Amniotic stem cell (primary cell): ENCODE measurements at places on chromosomes 1 and 21.
A peak's percentile ranks its signal among the peaks of the same experiment; 100 is the strongest.

DNA sequence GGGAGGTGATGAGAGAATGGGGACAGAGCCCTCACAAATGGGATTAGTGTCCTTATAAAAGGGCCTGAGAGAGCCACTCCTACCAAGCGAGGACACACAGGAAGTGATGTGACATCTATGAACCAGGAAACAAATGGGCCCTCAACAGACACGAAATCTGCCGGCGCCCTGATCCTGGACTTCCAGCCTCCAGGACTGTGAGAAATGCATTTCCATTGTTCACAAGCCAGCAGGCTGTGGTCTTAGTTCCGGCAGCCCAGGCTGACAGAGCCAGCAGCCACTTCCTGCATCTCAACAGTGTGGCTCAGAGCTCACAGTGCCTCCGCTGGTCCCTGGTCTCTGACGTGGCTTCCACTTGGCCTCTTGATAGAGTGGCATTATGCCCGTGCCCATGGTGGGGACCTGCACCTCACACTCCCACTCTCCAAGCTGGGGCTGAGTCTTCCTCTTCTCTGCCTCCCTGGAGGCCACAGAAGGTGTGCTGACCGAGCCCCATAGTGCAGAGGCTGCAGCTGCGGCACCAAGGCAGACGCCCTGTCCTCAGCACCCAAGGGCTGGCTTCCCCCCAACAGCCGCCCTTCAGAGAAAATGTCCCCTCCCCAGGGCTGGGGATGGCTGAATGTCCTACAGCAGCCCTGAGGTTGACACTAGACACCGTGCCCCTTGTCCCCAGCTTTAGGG, 44.9 kb downstream of the ACOT7 start:
- no peak for DNase-seq

DNA sequence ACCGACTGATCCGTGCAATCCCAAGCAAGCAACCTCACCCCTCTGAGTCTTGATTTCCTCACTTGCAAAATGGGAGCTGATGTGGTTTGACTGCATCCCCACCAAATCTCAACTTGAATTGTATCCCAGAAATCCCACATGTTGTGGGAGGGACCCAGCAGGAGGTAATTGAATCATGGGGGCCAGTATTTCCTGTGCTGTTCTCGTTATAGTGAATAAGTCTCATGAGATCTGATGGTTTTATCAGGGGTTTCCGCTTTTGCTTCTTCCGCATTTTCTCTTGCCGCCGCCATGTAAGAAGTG, 58.4 kb downstream of the FHAD1 start:
- DNase-seq: no peak

GRCh38 chr1:86318436-86318835, 77.7 kb downstream of the ODF2L start:
- DNase-seq: no peak

DNA sequence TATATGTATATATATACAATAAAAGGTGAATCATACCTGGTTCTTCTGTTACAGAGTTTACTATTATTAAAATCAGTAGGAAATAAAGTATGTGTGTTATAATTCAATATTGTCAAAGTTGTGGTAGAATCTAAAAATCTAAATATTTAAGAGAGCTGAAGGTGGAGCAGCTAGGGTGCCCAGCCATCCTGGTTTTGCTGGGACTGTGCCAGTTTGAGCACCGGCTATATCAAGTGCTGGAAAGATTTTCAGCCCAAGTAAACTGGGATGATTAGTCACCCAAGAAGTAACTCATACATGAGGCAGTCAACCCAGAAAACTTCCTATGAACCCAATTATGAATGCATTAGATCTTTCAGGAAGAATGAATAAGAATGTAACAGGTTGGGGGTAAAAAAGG, 16.9 kb upstream of the KRTAP19-5 start:
- no peak for DNase-seq

- no peak for DNase-seq
Observed at GRCh38 chr1:66505671-66506392, 28.1 kb upstream of the SGIP1 start.

DNA sequence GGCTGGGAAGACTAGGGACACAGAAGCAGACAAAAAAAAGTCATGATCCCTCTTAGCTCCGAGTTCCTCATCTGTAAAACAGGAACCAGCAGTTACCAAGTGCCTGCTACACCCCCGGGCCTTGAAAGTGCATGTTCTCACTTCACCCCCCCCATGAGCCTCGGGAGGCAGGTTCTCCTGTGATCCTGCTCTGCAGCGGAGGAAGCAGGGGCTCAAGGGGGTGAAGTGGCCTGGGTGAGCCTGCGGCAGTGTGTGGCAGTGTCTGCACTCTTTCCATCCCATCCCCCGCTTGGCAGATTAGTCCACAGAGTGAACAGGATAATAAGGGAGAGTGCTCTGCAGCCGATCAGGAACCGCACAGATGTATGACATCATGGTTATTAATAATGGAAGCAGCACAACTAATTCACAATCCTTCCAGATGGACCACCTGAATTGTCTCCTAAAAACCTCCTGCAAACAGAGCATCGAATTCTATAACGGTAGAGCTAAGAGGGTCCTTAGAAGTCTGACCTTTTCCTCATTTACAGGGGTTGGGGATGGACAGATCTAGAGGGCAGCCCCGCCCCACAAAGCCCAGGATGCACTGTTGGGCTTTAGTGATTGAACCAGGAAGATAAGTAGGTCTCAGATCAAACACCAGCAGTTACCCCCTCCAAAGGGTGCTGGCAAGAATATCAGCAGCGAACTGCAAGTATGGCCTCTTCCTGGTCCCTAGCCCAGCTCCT, 174.1 kb upstream of the EDN2 start:
- no peak for DNase-seq

DNA sequence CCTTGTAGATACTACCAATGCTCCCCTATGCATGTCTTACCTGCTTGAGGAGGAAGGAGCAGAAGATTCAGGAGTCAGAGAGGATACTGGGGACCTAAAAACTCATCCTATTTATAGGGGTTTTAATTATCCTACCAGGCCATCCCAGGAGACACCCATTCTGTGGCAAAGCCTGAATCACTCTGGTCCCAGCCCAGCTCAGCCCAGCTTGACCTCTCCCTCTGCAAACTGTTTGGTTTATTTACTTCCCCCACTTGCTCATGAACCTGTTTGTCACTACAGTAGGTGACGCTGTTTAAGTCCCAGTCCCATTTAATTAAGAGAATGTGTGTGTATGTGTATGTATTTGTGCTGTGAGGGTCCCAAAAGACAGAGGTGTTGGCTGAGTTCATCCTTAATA, at the start of gene RPTN:
Gene RPTN (minus strand): TSS at position 85 of the 400 bp plus-strand sequence. CDS start 1,339 bp downstream, outside the sequence.
- no peak for DNase-seq

- DNase-seq: no peak
Observed at GRCh38 chr1:1371746-1372711, 3.0 kb downstream of the AURKAIP1 start.

GRCh38 chr1:168379104-168379860, 98.6 kb downstream of the TBX19 start:
- no peak for DNase-seq

GRCh38 chr1:31335007-31335406, 37.9 kb downstream of the FABP3 start:
- DNase-seq: no peak

GRCh38 chr1:51915951-51916350, 37.4 kb upstream of the NRDC start:
- no peak for DNase-seq

GRCh38 chr1:162117039-162117774, 47.7 kb downstream of the NOS1AP start:
- DNase-seq: no peak

DNA sequence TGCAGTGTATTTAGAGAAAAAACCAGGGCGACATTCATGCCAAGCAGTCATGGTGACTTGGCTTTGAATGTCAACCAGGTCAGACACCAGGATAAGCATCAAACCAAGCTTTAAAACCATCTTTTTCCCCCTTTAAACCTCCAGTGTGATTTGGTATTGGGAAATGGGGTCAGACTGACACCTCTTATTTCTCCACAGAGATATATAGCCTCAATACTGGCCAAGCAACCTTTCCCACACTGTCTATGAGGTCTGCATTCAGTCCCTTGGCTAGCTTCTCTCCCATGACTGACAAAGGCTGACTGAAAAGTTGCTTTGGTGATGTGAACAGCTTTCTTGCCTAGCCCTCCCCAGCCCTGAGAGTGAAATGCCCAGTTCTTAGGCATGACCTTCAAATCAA, 21.7 kb downstream of the GPR3 start:
- no peak for DNase-seq

DNA sequence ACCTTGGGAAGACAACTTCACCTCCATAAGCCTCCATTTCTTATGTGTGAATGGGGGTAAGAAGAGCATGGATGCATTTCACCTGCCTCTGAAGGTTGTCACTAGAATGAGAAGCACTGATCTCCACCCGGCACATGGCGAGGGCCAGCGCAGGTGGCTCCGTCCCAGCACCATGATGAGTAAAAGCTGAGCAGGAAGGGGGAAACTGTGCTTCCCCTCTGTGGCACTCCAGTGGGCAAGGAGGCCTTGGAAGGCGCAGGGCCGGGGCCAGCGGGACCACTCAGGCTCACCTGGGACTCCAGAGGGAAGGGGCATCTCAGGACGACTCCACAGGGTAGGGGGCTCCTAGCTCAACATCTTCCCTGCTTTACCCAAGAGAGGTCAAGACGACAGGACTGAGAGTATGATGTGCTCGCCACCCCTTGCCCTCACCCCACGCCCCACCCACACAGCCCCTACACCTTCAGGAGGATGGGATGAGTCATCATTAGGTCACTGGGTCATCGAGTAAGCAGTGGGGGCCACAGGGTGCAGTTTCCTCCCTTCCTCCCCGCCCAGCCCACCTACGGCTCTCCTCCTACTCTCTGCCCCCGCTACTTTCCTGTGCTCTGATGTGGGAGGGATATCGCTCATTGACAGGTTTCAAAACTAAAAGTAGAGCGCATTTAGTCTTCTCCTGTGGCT, 112.1 kb downstream of the HIVEP3 start:
- no peak for DNase-seq

DNA sequence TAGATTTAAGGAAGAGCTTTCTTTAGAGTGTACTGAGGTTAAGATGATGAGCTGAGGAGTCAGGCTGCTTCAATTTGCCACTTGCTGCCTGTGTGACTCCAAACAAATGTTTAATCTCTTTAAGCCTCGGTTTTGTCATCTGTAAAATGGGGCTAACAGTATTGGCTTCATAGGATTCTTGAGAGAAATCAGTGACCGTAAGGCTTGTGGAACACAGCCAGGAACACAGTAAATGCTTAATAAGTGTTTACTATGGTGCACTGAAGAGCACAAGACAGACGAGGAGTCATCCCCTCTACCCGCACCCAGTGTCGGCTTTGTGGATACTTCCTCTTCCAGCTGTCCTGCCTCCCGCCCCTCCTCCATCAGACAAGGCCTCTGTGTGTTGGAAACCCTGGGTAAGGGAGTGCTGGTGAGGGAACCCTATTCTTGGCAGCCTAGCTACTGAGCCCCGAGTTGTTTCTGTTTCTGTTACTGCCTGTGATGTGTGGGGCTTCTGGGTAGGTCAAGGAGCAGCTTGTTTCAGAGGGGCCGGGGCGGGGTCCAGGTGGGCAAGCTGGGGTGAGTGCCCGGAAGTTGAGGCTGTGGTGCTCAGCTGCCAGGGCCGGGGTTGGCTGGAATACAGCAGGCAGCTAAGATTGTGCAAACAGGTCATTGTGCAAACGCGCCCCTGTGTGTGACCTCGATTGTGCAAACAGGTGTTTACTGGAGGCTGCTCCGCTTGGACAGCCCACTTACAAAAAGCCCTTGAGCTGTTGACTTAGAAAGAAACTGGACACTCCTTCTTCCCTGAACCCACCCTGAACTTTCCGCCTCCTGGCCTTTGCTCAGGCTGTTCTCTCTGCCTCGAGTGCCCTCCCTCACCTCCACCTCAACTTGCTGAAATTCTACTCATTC, 4.0 kb upstream of the CSF3R start:
- no peak for DNase-seq

- no peak for DNase-seq
Observed at GRCh38 chr1:77421504-77422233, 139.8 kb downstream of the AK5 start.

GRCh38 chr21:34546542-34546941, 34.5 kb upstream of the KCNE1 start:
- DNase-seq: no peak

DNA sequence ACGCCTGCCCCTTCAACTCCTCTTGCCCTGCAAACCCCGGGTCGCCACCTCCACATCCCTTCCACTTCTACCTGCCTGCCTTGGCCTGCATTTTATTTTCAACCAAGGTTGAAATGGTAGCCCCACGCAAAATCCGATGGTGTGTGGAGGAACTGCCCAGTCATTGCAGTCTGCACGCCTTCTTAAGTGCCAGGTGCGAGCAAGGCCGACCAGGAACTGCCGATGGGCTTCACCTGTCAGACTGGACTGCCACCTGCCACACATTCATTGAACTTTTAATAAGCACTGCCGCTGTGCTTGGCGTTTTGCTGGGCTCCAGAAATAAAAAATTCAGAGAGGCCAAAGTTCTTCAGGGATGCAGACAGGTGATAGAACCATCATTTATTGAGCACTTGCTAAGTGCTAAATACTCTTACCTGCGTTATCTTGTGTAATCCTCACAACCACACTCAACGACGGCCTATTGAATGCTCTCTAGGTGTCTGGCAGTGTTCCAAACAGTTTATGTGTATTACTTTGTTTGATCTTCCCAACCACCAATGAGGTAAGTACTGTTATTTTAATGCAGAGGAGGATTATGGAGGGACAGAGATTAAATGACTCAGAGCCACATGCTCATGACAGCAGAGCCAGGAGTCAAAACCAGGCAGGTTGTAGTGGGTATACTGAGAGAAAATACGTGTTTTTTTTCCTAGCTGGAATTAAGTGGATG, 36.2 kb downstream of the CACHD1 start:
- no peak for DNase-seq

GRCh38 chr1:184442260-184442659, 55.4 kb downstream of the C1orf21 start:
- DNase-seq: no peak

- no peak for DNase-seq
Observed at GRCh38 chr1:48049823-48050535, 52.8 kb upstream of the TRABD2B start.

GRCh38 chr1:100343897-100344296, 8.4 kb upstream of the CDC14A start:
- no peak for DNase-seq

DNA sequence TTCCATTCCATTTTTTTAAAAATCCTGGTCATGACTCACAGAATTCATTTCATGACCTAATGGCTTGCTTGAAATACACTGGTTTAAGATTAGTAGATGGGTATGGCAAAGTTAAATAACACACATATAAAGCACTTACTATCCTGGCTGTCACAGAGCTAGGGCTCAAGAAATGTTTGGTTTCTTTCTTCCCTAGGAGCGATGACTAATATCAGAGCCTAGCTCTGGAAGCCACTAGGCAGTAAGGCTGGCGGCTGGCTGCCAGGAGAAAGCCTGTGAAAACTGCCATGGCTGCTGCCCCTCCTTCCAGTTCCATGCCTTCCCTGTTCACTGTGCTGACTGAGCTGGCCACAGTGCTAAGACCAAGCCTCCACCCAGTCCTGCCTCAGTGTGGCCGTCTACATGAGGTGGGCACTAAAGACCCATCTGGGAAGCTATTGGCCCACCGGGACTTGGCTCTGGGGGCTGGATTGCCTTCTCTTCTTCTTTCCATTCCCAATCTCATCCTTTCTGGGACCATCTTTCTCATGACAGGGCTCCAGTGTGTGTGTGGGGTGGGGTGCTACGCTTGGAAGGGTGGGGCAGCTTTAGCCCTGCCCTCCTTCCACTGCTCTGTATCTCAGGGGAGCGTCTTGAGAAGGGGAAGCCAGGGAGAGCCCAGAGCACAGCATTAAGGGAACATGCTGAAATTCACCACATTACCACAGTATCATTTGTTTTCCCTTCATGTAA, 10.8 kb upstream of the ASCL5 start:
- peak; percentile 81 for DNase-seq
